ENCODE measurements at places on chromosomes 3 and 15. TPM values are rescaled to one million over a fixed set of nuclear protein-coding genes. Genes with fewer than 3 reads are reported as not detected.

The NAALADL2 gene
- total RNA-seq = 1.3 TPM

The CHST13 gene
- total RNA-seq = not detected

The COL6A5 gene
- total RNA-seq = 0.05 TPM

The AMT gene
- 1.9 TPM for total RNA-seq
